ENCODE measurements at places on chromosomes 4 and X.

- no peak for DNase-seq
These were observed 85.7 kb downstream of the FAM53A start for GRCh38 chr4:1598206-1599025.

- no peak for DNase-seq
These were observed 196.6 kb upstream of the ETNPPL start for GRCh38 chr4:108959491-108959890.

DNA sequence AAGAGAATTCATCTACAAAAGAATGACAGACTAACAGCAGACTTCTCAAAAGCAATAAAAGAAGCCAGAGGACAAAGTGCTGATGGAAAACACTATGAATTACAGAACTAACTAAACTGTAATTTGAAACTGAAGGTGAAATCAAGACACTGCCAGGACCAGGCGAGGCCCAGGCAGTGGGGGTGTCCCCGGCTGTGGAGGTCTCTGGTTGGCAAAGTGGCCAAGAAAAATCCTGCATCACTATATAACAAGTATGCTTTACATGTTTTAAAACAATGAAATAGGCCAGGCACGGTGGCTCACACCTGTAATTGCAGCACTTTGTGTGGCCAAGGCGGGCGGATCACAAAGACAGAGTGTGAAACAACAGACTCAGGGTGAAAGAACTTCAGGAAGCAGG is 32.9 kb downstream of the CHM start:
- no peak for DNase-seq

GRCh38 chrX:77658886-77659285 is 127.1 kb downstream of the ATRX start:
- DNase-seq: no peak

- DNase-seq: no peak
These were observed 2.9 kb upstream of the PPP4R3C start for GRCh38 chrX:27466051-27466450.

DNA sequence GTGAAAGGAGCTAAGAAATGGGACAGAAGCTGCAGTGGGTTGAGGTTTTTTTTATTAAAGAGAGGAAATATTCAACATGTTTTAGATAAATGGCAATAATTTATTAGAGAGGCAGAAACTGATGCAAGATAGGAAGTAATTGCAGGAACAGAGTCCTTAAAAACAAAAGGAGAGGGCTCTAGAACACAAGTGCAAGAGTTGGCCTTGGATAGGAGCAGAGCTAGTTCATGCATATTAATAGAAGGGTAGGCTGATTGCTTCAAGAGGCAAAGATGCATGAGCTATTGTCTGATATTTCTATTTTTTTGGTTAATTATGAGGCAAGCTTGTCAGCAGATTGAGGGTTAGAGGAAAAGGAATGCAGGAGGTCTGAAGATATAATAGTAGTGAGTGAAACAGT is 91.0 kb upstream of the GPRIN3 start:
- DNase-seq: no peak

DNA sequence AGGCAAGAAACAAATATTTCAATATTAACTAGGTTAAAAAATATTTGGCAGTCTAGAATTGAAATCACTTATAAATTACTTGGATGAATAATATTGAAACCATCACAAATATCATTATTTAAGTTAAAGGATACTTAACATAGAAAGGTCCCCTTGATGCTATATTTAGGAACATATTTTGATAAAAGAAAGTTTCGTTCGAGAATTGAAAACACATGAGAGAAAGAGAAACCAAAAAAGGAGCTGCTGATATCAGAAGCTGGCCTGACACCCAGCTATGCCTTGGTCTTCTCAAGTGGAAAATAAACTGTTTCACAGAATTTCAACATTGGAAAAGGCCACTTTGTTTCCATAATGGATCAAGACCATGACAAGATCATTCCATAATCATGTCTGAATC is 762.4 kb downstream of the DMD start:
- DNase-seq: no peak

DNA sequence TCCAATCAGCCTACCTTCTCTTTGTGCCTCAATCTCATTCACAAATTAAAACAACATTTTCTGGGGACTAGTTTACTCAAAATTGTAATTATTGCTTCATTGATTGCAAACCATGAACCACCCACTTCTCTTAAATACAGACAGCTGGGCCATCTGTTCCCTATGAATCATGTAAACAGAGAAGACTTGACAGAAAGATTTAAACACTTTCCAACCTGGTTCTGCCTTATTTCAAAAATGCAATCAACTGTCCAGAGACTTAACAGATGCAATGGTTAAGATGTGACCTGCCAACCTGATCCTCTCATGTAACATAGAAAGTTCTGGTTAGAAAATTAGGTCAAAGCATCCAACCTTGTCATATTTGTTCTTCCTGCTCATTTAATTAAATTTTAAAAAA is 20.8 kb upstream of the SERTM2 start:
- no peak for DNase-seq

- DNase-seq: no peak
These were observed 103.8 kb upstream of the LEF1 start for GRCh38 chr4:108272561-108272960.

- DNase-seq: no peak
These were observed 134.6 kb downstream of the ATP10D start for GRCh38 chr4:47619691-47620090.

GRCh38 chr4:137226900-137227299 is 305.4 kb downstream of the PCDH18 start:
- no peak for DNase-seq

- no peak for DNase-seq
These were observed 3.5 kb upstream of the CLNK start for GRCh38 chr4:10688022-10688421.

GRCh38 chr4:110417136-110417535 is 58.8 kb upstream of the ENPEP start:
- DNase-seq: no peak
